GM23338 (cell line): ENCODE measurements at places on chromosomes 12 and 14.
A peak's percentile ranks its signal among the peaks of the same experiment; 100 is the strongest.

GRCh38 chr14:99363051-99363450 lies 91.1 kb upstream of the BCL11B start:
- DNase-seq = no peak

DNA sequence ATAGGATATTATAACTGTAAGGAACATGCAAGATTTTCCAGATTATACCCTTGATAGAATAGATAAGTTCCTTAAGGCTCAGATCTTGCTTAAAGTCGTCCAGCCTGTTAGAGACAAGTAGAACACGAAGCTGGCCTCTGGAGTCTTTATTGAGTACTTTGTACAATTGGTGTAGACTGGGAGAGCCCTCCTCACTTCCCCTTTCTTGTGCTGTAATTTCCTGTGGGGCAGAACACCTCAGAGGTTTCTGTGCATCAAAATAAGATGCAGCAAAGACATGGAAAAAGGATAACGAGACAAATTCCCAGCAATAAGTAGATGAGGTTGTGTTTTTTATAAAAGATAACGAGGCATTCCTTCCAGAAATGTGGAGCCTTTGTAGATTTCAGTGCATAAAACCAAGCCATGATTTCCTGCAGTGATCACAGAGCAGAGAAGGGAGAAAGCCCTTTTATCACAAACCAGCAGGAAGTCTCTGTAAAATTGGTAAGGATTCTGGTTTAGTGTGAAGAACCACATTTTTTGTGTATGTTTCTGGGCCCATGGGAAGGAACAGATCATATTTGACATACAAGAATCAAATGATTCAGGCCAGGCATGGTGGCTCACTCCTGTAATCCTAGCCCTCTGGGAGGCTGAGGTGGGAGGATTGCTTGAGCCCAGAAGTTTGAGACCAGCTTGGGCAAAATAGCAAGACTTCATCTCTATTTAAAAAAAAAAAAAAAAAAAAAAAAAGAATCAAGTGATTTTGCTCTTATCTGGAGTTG lies 18.0 kb downstream of the GPRC5A start:
- no peak for DNase-seq

- DNase-seq = peak; percentile 80
These were observed 754.5 kb downstream of the C12orf50 start for GRCh38 chr12:87274594-87275245.

DNA sequence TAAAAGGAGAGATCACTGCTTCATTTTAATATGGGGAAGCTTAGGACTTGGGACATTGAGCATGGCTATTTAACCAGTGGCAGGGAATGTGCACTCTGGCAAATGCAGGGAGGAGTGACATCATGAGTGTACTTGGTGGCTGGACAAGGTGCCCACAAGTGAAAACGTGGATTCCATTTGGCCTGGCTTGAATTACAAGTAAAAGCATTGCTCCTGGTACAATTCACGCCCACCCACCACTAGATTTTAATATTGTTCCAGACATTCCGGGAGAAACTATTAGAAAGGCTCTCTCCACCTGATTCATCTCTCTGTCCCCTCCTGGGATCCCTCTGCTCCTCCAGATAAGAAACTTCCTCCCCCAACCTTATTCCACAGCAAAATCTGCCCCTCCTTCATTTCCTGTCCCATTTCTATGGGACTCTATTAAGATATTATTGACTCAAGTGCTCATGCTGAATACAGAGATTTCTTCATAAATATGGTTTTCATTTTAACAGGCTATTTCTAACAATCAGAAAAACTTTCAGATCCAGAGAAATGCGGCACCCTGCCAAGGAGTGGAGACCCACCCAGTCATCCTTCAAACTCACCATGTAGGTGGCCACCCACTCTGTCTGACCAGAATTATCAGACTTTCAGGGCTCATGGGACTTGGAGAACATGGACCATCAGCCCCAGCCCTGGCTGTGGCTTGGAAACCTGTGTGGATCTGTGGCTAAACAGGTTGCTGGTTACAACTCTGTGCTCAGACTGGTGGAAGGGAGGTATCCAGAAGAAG lies 43.2 kb downstream of the SSPN start:
- DNase-seq = no peak

DNA sequence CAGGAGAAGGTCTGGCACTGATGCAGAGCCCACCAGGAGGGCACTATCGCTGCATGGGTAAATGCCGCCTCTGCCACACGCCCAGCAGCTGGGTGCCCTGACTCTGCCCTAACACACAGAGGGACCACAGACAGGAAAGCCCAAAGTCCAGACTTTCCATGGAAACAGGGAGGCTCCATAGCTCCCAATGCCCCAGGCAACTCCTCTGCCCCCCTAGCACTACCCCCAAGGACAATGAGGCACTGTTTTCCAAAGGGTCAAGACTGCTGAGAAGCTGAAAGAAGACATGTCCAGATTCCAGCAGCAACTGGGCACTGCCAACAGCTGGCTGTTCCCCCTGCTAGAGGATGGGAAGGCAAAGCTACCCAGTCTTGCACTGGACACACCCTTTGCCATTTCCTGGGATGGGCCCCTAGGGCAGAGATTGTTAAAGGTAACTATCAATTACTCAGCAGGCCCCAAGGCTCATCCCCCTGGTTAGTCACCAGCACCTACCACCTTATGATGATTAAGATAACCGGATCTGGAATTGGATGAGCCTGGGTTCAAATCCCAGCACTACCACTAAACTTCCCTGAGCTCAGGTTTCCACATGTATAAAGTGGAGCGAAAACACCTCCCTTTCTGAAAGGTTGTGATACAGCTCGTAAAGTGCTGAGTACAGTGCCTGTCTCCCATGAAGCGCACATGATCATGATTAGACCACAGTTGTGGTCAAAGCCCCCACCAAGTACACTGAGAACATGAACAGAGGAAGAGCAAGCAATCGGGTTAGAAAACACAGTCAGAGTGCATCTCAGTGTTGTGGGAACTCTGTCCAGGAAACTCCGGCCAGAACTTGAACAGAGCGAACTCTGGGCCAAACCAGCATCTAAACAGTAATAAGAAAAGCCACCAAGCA lies 3.3 kb downstream of the PXN start:
- no peak for DNase-seq

GRCh38 chr12:67593461-67594330 lies 54.8 kb upstream of the DYRK2 start:
- DNase-seq = no peak

DNA sequence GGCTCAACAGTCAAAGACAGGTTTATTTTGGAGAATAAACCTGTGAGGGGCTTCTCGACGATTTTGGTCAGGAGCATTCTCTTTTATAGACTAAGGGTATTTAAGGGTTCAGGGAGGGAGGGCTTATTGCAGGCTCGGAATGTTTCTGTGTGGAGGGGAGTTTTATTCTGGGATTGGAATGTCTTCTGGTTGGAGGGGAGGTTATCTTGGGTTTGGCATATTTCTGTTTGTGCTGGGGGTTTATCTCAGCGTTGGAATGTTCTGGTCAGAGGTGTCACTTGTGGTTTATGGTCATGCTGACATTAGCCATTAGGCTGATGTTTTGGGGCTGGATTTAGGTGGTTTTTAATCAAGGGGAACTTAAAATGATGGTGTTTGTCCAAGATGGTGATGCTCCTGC lies 103.9 kb downstream of the SUDS3 start:
- no peak for DNase-seq

- peak; percentile 38 for DNase-seq
These were observed 966 bp downstream of the SINHCAF start for GRCh38 chr12:31324845-31325523.

DNA sequence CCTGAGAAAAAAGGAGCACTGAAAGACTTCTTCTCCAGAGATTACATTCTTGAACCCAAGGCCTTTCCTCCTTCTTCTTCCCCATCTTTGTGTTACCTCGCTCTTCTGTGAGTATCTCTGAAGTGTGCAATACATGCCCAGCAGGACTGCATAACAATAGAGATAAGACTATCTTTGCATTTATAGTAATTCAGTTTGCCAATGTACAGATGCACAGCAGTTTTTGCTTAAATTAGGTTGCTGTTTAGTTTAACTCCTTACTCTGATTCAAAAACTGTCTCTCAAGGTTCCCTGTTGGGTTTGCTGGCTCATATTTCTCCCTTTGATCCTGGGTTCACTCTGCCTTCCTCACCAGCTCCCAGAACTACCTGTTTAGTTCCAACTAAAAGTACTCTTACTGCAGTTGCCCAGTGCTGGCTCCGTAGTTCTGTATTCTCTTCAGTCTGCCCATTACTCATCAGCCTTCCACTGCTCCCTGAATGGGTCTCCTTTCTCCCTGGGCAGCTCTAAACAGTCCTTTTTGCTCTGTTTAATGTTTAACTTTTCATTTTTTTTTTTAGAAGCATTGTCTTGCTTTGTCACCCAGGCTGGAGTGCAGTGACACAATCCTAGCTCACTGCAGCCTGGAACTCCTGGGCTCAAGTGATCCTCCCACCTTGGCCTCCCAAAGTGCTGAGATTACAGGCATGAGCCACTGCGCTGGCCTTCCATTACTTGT lies 180.6 kb upstream of the CAND1 start:
- peak; percentile 8 for DNase-seq

GRCh38 chr12:109291117-109291516 lies 18.0 kb downstream of the FOXN4 start:
- no peak for DNase-seq

DNA sequence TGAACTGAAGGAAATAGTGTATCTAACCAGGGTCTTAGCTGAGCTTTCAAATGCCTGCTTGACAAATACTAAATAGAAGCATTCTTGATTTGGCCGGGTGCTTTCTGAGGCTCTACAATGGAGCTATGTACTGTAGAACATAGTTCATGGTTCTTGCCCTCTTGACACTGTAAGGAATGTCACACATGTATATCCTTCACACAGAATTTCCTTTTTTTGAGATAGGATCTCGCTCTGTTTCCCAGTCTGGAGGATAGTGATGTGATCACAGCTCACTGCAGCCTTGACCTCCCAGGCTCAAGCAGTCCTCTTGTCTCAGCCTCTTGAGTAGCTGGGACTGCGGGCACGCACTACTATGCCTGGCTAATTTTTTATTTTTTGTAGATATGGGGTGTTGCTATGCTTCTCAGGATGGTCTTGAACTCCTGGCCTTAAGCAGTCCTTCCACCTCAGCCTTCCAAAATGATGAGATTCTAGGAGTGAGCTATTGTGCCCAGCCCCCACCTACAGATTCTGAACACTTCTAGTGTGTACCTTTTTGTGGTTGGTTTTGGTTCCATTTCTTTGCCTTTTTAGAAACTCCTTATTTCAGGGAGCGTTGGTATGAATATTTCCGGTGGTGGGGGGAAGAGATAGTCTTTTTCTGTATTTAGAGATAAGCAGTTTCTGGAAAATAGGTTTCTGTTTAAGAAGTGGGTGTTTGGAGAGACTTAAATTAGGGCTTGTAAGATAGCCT lies 4.2 kb downstream of the MLXIP start:
- no peak for DNase-seq

DNA sequence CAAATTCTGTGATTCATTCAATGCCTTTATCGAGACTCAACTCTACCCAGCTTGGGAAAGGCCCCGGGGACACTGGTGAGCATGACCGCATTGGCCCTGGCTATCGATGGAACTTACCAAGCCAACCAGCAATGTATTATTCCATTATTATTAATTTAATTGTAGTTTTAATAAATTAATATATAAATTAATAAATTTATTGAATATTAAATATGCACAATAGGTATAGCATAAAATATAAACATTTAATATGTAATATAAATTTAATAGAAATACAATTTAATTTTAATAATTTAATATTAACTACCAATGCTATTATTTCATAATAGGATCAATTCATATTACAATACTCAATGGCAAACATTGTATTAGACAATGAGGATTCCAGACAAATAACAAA lies 163.4 kb downstream of the DPF3 start:
- no peak for DNase-seq

DNA sequence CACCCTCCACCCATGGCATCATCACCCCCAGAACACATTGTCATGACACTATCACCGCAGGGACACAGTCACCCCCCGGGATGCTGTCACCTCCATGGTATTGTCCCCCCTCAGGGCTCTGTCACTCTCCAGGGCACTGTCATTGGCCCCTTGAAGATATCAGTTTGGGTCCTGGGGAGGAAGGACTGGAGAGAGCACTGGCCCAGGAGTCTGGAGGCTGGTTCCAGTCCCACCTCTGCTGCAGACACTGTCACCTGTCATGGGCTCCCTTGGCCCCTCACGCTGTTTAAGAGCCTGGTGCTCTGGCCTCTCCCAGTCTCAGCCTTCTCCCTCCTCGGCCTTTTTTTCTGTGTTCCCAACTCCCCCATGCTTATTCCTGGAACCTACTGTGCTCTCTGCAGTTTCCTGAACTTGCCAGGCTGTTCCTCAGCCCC lies 31.9 kb downstream of the SERPINA3 start:
- DNase-seq = no peak

DNA sequence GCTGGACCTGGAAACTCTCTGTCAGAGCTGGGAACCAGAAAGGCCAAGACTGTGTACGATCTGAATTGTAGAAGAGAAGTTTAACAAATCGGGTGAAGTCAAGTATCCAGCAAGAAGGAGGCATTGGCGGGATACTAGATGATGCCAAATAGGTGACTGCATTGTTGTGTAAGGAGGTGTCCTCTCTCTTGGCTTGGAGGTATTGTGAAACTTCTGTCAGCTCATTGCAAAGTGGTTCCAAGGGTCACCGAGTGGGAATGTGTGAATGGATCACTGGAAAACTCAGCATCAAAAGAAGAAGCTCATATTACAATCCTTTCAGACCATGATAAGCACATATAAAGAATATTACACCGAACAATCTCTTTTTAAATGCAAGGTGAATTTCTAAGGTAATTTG lies 11.7 kb downstream of the NAV3 start:
- no peak for DNase-seq

- peak; percentile 79 for DNase-seq
These were observed 254.7 kb downstream of the IPO8 start for GRCh38 chr12:30440826-30441602.

DNA sequence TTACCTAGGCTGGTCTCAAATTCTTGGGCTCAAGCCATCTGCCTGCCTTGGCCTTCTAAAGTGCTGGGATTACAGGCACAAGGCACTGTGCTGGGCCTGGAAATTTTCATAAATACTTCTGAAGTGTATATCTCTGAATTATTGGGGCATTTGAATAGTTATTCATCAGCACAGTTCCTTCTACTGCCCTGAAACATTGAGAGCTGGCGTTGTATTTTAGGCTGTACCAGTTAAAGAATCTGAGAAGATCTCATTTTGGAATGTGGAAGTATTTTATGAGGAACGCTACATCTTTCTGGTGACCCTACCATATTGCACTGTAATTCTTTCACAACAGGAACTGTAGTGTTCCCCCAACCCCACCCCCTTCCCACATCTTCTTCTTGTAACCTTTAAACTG lies 349.0 kb upstream of the RGS6 start:
- no peak for DNase-seq
